CD4-positive, alpha-beta T cell (primary cell): ENCODE measurements at places on chromosomes 5 and 9.

DNA sequence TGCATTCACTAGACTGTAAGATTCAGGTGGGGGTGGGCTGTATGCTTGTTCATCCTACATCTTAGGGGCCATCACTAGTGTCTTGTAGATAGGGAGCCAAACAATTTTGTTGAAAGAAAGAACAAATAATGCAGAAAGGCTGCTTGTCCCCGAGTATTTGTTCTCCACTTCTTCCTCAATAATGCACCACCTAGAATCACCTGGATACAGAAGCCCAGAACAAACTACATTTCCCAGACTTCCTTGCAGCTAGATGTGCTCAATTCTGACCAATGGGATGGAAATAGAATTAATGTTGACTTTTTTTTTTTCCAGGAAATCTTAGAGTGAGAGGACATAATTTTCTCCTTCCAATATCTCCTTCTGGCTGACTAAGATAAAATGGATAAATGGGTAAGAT lies 38.9 kb upstream of the TNFSF8 start:
- DNase-seq = no peak

GRCh38 chr9:120153258-120153657 lies 426.7 kb downstream of the CDK5RAP2 start:
- no peak for DNase-seq

- no peak for DNase-seq
These were observed 474.5 kb downstream of the LRRC70 start for GRCh38 chr5:63053019-63053638.

DNA sequence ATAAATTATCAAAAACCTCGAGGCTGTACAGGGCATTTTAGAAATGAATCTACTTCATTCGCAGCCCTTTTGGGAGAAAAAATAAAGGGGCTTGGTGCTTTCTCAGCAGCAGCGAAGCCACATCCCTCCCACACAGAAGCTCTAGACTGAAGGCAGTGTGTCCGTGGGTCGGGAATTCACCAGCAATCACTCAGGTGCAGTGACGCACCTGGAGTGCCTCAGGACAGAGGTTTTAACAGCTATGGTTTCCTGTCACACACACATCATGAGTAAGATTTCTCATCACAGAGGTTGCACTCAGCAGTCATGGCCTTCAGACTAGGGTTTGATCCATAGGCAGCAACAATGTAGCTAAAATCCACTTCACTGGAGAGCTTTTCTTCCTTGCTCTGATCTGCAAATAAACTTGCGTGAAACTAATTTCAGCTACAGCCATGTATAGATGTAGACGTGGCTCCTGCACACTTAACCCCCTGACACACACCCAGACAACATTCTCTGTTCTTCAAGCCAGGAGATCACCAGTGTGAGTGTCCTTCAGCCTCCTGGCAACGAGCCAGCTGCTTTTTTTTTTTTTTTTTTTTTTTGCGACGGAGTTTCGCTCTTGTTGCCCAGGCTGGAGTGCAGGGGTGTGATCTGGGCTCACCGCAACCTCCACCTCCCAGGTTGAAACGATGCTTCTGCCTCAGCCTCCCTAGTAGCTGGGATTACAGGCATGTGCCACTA lies 34.8 kb downstream of the DYNC2I2 start:
- DNase-seq = no peak

- DNase-seq = no peak
These were observed 64.4 kb downstream of the FAM114A2 start for GRCh38 chr5:153974131-153974812.

GRCh38 chr9:137319739-137320551 lies 17.9 kb upstream of the NRARP start:
- DNase-seq = no peak

DNA sequence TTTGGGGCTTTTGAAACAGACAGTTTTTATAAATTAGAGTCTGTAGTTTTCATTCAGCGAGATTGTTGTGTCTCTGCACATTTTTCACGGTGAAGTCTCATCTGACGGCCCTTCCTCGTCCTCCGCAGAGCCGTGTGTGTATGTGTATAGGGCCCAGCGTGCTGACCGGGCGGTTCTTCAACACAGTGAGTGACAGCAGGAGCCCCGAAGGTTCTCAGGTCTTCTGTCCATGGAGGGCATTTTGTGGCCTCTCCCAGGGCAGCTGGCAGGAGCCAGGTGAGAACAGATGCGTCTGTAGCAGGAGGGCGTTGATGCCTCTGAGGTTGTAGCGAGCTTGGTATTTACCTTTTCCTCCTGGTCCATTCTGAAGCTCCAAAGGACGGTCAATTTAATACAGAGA lies 116.0 kb upstream of the LPCAT1 start:
- DNase-seq = no peak

GRCh38 chr9:97668485-97668884 lies 28.7 kb downstream of the XPA start:
- no peak for DNase-seq

- DNase-seq = no peak
These were observed 8.0 kb downstream of the AFAP1L1 start for GRCh38 chr5:149279661-149280060.

GRCh38 chr5:126348855-126349635 lies 74.2 kb upstream of the GRAMD2B start:
- DNase-seq = no peak

GRCh38 chr9:94809778-94810177 lies 83.3 kb downstream of the AOPEP start:
- DNase-seq = no peak

- no peak for DNase-seq
These were observed 128.3 kb downstream of the SLF1 start for GRCh38 chr5:94746731-94747124.

DNA sequence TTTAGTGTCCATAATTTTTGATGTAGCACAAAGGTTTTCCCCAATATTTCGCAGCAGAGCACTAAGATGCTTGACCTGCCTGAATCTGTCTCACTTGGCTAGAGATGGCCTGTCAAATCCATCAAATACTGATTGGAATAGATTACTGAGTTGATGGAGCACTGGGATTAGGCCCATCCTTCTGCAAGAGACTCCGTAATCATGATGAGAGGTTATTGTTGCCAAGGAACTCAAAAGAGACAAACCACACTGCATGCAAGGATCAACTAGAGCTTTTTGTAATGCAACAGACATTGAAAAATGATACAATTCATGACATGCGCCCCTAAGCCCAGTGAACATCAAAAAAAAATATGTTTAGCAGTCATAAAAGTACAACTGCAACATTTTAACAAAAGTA lies 585.3 kb upstream of the GRAMD2B start:
- no peak for DNase-seq

GRCh38 chr5:95770830-95771708 lies 39.9 kb downstream of the RHOBTB3 start:
- no peak for DNase-seq

DNA sequence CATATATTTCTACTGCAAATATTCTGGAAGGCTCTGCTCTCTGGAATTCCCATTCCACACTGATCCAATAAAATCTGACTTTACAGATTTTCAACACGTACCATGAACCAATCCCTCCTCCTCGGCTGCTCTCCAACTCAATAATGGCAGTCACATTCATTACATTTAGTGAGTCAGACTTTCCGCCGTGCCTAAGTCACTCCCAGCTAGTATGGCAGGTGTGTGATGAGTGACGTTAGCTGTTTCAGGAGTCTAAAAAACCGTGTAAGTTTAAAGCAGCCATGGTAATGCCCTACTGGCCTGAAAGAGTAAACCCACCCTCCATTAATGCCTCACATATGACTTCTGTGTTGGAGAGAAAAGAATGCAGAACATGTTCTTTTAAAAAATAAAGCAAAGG lies 3.3 kb downstream of the FBN2 start:
- no peak for DNase-seq

GRCh38 chr5:62483556-62483955 lies 71.0 kb downstream of the IPO11 start:
- DNase-seq = no peak

- DNase-seq = no peak
These were observed 644 bp downstream of the TSC1 start for GRCh38 chr9:132943651-132944293.

GRCh38 chr5:54621048-54621447 lies 103.5 kb downstream of the SNX18 start:
- DNase-seq = no peak

DNA sequence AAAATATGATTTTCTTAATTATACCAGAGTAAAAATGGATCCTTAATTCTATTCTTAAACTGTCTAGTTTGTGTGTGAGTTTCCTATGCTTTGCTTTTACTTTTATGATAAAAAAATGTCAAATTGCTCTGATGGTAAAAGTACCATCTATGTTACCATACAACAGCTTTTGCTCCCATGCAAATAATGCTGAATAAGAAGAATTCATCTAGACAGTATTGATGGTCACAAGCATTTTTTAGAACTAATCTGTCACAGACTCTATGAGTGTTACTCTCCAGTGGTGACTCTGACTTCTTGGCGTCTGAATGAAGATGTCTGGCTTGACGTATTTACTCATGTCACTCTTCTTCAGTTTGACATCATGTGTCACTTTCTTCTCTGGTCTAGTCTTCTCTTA lies 608.1 kb upstream of the RORB start:
- DNase-seq = no peak

- no peak for DNase-seq
These were observed 11.6 kb downstream of the RAI14 start for GRCh38 chr5:34667705-34668104.

GRCh38 chr5:136080113-136080482 lies 51.3 kb downstream of the TGFBI start:
- no peak for DNase-seq
